NCI-H2029 treated with DMSO at 0.1 percent for 48 hours (cell line): ENCODE measurements at places on chromosomes 13 and 19.

GRCh38 chr19:41249707-41250423 is 14.3 kb upstream of the HNRNPUL1 start:
- no peak for DNase-seq

DNA sequence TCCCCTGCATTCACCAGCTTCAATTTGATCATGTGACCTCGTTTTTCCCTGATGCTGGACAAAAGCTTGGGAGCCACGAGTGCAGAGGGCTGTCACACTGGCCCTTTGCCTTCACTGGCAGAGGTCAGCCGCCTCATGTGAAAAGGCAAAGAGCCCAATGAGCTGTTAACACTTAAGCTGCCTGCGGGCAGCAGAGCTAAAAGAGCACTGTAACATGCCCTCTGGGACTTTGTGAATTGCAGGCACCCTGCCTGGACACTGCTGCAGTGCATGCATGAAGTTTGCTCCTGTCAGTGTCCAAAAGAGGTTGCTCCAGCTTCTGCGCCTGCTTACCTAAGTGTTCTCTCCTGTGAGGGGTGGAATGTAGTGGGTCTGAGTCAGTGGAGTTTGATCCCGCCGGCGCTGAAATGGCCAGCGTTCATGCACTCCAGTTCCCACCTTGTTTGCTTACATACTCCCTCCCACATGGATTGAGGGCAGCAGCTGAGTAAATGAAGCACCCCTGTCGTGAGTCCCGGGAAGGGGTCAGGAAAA is 193.7 kb downstream of the RFC3 start:
- DNase-seq: no peak

DNA sequence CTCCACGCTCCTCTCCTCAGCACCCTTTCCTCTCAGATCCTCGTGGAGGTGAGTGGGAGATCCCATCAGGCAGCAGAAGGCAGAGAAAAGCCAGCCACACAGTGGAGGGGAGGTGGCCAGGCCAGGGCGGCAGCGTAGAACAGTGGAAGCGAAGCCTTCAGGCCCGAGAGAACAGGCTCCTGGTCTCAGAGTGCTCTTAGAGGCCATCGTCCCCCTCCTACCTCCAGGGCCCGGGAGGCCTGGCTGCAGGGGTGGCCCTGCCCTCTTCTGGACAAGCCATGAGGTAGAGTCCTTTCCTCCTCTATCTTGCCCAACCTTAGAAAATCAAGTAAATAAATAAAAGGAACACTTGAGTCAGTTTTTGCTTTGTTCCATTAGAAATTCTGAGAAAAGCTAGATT is 202.0 kb downstream of the KATNAL1 start:
- no peak for DNase-seq

- DNase-seq: no peak
Measured at GRCh38 chr19:3186891-3187661, 1.3 kb downstream of the NCLN start.

DNA sequence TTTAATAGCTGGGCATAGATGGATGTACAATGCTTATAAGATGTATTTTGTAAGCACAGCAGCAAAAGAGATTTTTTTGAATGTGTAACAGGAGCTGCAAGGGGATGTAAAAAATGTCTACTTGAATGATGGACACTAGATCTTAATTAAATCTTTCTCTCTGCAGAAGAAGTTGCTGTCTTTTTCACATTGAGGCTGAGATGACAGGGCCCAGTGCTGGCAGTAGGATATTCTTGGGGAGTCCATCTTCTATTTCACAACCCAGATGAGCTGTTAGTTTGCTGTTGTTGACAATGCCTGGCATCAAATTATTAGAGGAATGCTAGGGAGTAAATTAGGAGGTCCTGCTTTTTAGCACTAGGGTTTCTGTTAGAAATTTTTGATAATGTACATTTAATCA is 698.7 kb downstream of the SLITRK5 start:
- DNase-seq: no peak

GRCh38 chr19:40356681-40357595 is 8.4 kb downstream of the PLD3 start:
- DNase-seq: no peak

DNA sequence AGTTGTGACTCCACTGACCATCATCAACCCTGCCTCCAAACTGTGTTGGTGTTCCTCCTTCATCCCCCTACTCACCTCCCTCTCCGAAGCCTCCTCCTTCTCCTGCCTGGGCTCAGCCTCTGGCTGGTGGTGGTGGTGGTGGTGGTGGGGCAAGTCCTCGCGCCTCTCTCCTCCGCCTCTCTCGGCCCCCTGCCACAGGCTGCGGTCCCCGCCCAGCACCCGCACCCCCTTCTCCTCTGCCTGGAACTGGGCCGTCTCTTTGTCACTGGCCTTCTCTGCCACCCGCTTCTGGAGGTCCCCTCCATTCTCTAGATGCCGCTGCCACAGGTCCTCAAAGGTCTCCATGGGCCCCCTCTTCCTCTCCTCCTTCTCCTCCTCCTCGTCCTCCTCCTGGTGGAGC is 1.5 kb downstream of the CCER2 start:
- DNase-seq: no peak

DNA sequence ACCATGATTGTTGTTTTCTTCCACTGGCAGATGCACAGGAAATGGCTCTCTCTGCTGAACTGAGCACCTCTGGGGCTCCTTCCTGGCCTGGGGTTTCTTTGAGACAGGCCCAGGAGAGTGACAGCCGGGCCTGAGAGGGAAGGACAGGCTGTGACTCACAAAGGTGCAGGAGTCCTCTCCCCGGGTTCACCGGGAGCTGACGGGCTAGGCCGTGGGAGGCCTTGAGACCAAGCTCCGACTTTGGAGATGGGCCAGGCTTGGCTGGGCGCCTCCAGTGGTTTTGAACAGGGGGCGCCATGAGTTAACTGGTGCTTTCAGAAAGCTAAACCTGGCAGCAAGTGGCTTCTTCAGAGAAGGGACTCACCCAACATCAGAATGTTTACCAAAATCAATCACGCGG is 143.4 kb downstream of the URI1 start:
- DNase-seq: no peak

DNA sequence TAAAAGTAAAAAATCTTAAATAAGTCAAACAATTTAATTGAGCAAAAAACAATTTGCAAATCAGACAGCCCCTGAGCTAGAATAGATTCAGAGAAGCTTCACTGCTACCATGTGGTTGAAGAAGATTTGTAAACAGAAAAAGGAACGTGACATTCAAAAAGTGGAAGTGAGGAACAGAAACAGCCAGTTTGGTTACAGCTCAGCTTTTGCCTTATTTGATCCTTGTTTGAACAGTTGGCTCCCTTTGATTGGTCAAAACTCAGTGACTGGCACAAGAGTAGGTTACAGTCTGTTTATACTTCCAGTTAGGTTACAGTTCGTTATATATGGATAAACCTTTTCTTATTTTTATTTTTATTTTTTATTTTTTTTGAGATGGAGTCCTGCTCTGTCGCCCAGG is 5.8 kb downstream of the ZNF221 start:
- DNase-seq: no peak

DNA sequence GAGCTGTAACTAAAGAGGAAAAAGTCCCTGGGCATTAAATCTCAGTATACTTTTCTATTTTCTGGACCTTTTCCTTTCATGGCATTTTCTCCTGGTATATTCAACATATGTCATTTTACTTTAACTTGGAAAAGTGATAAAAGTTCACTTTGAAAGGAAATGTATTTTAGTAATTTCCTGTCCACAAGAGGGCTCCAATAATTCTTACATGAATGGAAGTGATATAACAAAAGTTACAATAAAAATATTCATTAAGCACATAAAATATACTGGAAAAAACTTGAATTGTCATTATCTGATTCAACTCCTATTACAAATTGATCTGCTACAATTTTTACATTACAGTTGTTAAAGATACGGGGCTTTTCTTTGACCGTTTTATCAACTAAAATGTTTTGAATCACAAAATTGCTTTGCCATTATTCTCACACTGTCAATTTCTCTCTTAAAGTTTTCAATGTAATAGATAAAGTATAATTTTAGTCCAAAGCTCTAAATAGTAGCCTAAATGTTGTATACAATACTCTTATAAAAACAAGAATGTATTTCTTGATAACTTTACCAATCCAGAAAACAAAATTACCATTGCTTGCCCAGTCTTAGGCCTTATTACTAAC is 4.9 kb downstream of the UBL3 start:
- DNase-seq: no peak

DNA sequence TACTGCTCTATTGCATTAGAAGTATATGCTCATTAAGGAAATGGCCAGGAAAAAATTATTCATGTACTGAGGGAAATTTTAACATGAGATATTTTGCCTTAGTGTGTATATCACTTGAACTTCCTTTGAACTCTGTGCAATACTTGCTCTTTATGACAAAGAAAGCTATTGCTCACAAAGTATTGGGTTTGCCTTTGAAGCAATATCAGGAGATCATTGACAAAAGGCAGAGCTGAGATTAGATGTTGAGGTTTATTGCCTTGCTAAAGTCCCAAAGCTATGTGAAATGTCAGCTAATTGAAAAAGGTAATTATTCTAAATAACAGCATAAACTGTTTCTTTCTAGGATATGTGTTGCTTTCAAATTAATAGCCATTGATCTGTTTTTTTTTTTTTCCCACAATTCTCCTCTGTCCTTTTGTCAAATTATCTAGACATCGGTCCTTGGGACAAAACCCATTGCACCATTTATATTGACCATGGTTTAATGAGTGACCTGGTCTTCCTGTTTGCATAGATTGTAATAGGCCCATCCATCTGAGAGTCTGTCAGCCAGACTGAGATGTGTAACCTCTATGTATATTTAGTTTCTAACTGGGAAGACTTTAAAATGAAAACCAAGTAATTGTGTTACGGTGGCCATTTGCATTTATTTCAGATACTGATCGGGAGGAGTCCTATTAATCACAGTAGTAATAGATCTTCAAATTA is 752.7 kb upstream of the GPC6 start:
- DNase-seq: no peak

GRCh38 chr13:110411688-110412059 is 104.6 kb downstream of the COL4A2 start:
- no peak for DNase-seq

DNA sequence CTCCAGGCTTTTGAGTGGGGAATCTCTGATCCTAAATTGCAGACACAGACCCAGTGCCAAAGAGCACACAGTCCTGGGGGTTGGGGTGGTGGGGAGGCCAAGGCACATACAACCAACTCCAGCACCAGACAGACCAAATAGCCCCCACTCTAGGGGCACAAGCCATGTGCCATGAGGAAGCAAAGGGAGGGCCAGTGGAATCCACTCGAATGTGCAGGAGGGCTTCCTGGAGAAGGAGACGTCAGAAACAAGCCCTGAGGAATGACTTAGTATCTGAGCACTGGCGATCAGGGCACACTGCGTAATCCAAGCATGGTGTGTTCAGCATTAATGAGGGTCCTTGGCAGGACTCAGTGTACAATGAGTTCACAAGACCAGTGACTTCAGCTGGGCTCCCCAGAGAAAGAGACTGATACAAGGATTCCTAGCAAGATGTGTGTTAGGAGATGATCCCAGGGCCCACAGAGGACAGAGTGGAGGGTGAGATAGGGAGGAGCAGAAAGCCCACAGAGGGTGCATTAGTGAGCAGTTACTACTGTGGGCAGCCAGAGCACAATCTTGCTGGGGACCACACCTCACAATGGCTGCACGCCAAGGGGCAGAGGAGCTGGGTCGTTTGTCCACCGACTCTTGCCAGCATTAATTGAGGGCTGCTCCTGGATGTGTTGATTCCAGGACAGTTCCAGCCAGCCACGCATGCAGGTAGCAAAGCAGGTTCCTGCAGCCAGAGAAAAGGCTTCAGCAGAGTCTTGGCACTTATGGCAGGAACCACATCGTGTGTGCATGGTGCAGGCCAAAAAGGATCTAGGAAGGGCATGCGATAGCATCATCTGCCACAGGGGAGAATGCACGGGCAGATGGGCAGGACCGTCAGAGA is 152.6 kb upstream of the VSTM2B start:
- no peak for DNase-seq

GRCh38 chr13:97367016-97367822 is 66.8 kb upstream of the RAP2A start:
- no peak for DNase-seq

- DNase-seq: no peak
Measured at GRCh38 chr13:40667622-40667978, 1.2 kb upstream of the FOXO1 start.

DNA sequence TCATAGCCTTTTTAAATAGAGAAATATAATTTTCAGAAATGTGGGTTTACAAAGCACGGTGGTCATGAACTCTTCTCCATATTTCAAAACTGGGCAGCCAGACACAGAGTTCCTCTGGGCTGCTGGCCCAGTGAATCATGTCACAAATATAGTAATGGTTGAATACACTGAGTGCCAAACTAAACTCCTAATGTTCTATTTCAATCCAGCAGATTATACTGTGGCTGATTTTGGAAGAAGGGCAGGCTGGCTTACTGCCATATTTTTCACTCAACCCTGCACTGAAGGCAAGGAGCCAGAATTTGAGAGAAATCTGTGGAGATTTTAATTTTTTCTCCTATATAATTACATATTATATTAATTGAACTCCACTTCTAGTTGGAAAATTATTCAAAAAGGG is 17.0 kb upstream of the PRR20A start:
- DNase-seq: no peak

- no peak for DNase-seq
Measured at GRCh38 chr19:35167251-35168119, 12.9 kb downstream of the FXYD5 start.
